ENCODE measurements at places on chromosomes 11 and 22.

GRCh38 chr22:47091246-47091651 is 328.8 kb downstream of the TBC1D22A start:
- no peak for DNase-seq

DNA sequence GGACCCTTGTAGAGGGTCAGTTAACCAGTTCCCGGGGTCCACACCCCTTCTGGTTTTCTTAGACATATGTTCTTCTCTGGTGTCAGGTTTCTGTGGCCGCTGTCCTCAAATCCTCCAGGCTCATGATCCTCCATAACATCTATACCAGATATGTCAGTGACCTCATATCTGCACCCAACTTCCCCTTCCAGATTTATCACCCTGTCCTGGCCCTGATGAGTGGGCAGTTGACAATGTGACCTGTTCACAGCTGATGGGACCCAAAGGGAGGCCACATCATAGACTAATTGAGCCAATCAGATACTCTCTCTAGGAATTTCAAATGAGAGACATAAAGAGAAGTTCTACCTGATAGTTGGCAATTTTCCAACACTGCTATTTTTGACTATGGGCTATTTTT is 5.1 kb downstream of the DKK3 start:
- no peak for DNase-seq

DNA sequence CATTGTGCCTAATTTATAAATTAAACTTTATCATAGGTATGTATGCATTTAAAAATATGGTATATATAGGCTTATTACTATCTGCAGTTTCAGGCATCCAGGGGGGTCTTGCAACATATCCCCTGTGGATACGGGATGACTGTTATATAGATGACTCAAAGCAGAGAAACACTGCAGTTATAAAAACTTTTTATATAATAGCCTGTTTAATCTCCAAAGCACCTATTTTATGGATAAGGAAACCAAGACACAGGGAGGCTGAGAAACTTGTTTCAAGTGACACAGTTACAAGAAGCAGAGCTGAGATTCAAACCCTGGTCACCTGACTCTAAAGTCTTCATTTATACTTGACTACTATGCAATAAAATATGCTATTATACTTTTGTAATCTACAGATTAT is 897.7 kb downstream of the KCNA4 start:
- DNase-seq: peak; percentile 34

DNA sequence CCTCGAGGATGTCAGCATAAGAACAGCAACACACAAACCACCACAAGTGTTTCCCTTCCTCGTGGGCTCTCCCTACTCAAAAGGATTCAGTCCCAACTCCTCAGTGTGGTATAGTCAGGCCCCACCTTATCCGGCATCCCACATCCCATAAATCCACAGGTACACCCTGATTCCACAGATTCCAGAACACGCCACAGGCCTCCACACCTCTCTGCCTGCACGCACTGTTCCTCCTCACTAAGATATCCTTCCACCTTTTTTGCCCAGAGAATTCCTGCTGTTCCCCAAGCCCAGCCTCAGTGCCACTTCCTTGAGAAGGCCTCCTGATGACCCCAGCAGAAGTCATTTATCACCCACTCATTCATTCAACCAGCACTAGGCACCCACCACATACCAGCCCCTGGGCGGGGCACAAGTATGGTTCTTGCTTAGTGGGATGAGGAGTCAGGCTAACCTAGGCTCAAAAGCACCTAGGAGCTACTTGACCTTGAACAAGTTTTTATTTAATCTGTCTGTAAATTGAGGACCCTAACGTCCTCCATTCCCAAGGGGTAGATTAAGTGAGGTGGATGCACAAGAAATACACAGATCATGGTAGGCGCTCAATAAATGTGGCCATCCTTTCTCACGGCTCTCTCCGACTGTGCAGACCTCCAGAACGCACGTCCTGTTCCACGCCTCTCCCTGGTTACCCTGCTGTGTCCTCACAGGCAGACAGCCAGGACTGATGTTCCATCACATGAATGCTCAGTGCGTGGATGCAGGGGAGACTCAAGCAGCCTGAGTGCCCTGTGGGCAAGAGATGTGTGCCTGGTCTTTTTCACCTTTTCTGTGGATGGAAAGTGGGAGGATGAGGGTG is 2.1 kb upstream of the KCNJ4 start:
- DNase-seq: no peak

- DNase-seq: peak; percentile 71
These were observed 576 bp downstream of the TMEM258 start for GRCh38 chr11:61791737-61792309.

DNA sequence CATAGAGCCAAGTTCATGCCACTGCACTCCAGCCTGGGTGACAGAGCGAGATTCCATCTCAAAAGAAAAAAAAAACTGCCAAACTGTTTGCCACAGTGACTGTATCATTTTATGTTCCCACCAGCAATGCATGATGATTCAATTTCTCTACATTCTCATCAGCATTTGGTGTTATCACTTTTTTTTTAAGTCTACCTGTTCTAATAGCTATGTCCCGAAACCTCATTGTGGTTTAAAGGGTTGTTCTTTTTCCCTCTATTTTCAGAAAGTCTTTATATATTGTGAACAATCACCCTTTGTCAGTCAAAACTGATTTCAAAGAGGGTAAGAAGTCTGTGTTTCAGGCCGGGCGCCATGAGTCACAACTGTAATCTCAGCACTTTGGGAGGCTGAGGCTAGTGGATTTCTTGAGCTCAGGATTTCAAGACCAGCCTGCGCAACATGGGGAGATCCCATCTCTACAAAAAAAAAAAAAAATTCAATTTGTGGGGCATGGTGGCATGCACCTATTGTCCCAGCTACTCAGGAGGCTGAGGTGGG is 14.8 kb upstream of the FAM168A start:
- no peak for DNase-seq

DNA sequence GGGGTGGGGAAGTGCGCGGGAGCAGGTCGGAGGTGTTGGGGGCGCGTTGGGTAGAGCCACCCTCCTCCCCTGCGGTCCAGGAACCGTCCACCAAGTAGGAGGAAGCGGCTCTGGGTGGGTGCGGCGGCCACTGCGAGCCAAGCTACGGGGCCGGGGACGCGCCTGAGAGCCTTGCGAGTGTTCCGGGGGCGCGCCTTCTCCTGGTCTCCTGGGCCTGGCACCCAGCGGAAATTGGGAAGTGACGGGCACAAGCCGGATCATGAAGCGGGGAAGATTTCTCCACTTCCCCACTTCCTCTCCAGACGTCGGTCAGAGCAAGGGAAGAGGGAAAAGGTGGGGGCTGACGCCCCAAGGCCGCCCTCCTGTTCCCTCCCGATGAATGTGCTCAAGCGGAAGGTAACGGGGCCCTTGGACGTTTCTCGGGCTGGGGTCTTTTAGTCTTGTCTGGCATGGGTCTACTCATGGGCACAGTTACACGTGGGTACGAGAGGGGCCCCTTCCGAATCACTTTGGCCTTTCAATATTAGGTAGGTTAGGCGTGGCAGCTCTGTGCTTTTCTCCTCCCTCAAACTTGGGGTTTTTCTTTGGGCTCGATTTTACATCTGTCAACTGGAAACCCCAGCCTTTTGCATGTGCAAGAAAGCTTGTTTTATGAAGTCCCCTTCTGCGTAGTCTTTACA is 865 bp downstream of the RBM14 start:
- no peak for DNase-seq

GRCh38 chr11:19777377-19778102 is 64.9 kb downstream of the NAV2 start:
- peak; percentile 21 for DNase-seq

- DNase-seq: no peak
These were observed 578.5 kb downstream of the BUD13 start for GRCh38 chr11:116194156-116194904.

All from fibroblast of the conjunctiva (primary cell).